ENCODE measurements at places on chromosomes 12 and 14.
A peak's percentile ranks its signal among the peaks of the same experiment; 100 is the strongest.

GRCh38 chr14:38207377-38207735, 348 bp upstream of the SSTR1 start:
- DNase-seq: no peak

GRCh38 chr12:2466211-2466610, 328.6 kb upstream of the FKBP4 start:
- no peak for DNase-seq

DNA sequence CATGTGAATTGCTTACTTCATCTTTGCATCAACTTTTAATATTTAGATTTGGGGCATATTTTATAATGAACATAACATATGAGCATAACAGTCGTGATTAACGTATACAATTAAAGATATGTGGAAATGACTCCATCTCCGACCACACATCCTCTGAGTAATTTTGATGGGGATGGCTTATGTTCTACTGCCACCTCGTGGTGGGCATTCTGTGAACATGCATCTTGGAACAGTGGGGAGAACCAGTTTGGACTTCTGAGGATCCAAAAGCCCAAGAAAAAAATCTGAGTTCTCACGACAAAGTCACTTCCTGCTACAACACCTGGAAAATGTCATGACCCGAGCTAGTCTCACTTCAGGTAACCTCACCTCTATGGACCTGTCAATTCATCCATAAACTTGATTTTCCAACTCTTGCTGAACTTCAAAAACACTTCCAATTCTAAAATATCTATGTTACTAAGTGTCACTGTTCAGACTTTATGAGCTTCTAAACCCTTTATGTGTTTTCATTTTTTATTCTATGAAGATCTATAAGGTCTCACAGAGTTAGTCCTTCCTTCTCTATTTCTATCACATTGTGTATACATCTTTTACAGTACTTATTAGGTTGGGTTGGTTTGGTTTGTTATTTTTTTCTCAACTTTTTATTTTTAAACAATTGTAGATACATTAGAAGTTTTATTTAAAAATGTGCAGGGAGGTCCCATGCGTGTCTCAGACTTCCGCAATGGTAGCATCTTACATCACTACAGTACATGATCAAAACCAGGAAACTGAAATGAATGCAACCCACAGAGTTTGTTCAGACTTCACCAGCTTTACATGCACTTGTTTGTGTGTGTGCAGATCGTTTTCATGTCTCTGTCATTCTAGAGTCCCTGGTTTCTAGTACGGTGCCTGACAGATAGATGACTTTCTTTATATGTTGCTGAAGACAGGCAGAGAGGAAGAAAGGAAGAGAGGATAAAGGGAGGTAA, 38.2 kb upstream of the STAB2 start:
- DNase-seq: peak; percentile 49

DNA sequence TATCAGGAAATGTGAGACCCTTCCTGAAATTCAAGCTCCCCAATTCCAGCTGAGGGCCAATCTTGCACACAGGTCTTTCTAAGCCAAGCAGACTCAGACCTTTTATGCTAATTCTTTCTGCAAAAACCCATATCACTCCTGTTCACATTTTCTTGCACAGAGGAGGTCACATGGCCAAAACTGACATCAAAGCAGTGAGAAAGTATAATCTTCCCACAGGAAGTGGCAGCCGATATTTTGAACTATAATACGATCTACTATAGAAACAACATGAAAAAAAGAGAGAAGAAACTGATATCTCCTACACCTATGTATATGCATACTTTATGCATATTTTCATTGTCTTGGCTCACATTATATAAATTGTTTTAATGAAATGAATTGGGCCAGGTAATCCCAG, 132.9 kb upstream of the SSTR1 start:
- DNase-seq: no peak

- DNase-seq: no peak
These were observed 7.4 kb downstream of the IFI27L1 start for GRCh38 chr14:94088516-94088915.

GRCh38 chr14:34985740-34986139, 2.9 kb downstream of the SRP54 start:
- no peak for DNase-seq

DNA sequence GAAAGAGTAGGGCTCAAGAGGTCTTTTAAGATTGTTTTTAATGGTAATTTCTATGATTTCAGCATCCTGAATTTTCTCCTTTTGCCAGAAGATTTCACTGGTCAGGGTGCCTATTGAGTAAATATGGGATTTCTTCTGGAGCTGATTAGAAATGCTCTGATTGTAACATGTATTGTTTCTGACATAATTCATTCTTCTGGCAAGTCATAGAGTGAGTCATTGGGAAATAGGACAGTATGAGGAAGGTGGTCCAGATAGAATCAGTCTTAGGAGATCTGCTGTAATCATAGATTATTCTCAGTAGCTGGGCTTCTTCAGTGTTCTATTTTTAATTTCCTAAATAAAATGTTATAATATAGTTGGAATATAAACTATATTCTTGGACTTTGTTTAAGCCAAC, 182.0 kb upstream of the NAV3 start:
- no peak for DNase-seq

DNA sequence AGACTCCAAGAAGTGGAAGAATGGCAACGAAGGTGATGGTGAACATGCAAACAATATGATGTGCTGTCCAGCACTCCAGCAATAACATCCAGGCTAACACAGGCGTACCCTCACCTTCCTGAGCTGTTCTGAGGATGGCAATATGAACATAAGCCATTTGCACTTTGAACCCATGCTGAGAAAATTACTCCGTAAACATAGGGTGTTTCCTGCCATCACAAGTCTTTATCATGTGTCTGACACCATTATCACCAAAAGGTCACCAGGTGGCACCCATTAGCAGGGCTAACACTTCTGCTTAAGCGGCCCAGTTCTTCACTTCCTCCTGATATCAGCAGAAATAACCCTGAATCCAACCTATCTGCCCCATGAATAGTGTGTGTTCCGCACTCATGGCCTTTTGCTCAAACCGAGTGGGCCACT, 482.8 kb downstream of the MED13L start:
- no peak for DNase-seq

DNA sequence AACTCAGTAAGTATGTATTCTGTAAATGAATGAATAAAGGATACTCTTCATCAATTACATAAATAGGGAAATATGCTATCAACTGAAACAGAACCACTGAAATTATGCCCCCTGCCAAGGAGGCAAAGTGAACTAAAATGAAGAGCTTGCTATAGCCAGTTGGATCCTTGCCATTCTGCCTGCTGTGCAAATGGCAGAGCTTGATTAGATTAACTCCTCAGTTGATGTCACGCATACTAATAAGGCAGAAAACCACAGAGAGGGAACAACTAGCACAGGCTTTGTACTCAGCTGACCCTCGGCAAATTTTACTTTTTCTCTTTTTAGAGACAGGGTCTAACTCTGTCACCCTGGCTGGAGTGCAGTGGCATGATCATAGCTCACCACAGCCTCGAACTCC, 36.7 kb upstream of the FERMT2 start:
- DNase-seq: no peak
